ENCODE measurements at places on chromosomes 5 and 9. TPM values are rescaled to one million over a fixed set of nuclear protein-coding genes. Genes with fewer than 3 reads are reported as not detected.

DNA sequence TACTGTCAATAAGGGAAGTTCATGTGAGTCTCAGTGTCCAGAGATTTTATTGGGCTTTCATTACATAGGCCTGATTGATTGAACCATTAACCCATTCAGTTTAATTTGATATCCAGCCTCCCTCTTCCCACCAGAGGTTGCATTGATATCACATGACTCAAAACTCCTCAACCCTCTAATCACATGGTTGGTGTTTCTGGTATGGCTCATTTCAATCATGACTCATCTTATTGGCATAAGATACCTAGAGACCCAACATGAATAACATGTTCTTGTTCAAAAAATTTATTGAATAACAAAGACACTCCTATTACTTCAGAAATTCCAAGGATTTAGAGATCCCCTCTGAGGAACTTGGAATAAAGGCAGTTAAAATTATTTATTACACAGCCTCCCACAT lies 982.2 kb downstream of the TLE1 start:
- H3K36me3 ChIP-seq, result no peaks in the 10 kb centered on the region
- H3K4me1 ChIP-seq, result no peaks in the 10 kb centered on the region
- H3K27ac ChIP-seq, result no peak overlapping the region
- no peak for DNase-seq
- H3K4me3 ChIP-seq, result no peak overlapping the region
- no peaks in the 10 kb centered on the region for H3K27me3 ChIP-seq

- no peak for DNase-seq
- H3K4me1 ChIP-seq, result peaks cover 3% of the 10 kb centered on the region
- no peak overlapping the region for H3K4me3 ChIP-seq
- peaks cover 10% of the 10 kb centered on the region for H3K27me3 ChIP-seq
Observed at GRCh38 chr5:39451276-39451941, 26.6 kb upstream of the DAB2 start.

The ADAM19 gene
- 69.5 TPM for total RNA-seq

The BRIX1 gene
- total RNA-seq, result 104 TPM
